ENCODE measurements at places on chromosomes 4 and X. TPM values are rescaled to one million over a fixed set of nuclear protein-coding genes. Genes with fewer than 3 reads are reported as not detected.

Gene EXOC1L
- total RNA-seq = not detected

Gene CYLC1
- not detected for total RNA-seq

Gene MAGEB2
- total RNA-seq = not detected

Gene PRDM5
- 10.6 TPM for total RNA-seq

Gene ITM2A
- total RNA-seq = not detected

Gene CT45A5
- total RNA-seq = not detected

Gene AFP
- 1.3 TPM for total RNA-seq

Gene PHEX
- 1.1 TPM for total RNA-seq

Gene TEX13C
- not detected for total RNA-seq

Gene STK26
- 17.9 TPM for total RNA-seq

Gene TRIM75
- not detected for total RNA-seq

Gene AP1S2
- total RNA-seq = 59.1 TPM

Gene TSPAN5
- total RNA-seq = 57.7 TPM

Gene LGI2
- 0.36 TPM for total RNA-seq

Gene SATL1
- total RNA-seq = 0.15 TPM

Gene APELA
- total RNA-seq = not detected

Gene GAGE12H
- total RNA-seq = not detected

Gene ZCCHC4
- 8.6 TPM for total RNA-seq

Gene MAGEA2
- not detected for total RNA-seq

Gene NDNF
- total RNA-seq = 0.35 TPM

Gene CCDC120
- total RNA-seq = 7.3 TPM

Gene SLC6A14
- total RNA-seq = not detected

Gene LDOC1
- 28.6 TPM for total RNA-seq

Gene USP17L18
- total RNA-seq = not detected

Gene TRAM1L1
- total RNA-seq = 4.1 TPM

Gene CYTL1
- total RNA-seq = 67.3 TPM

Gene HPGD
- total RNA-seq = not detected

Gene MBTPS2
- total RNA-seq = 21.9 TPM

Gene FAM47E
- 0.73 TPM for total RNA-seq

Gene TRO
- total RNA-seq = 105 TPM

Gene CLDN34
- not detected for total RNA-seq

Gene HPGDS
- not detected for total RNA-seq

Gene SLITRK2
- not detected for total RNA-seq

Gene LUZP4
- not detected for total RNA-seq

Gene COX7B2
- not detected for total RNA-seq

Gene ERVMER34-1
- total RNA-seq = 1.4 TPM

Gene PDK3
- 47.5 TPM for total RNA-seq

Gene PABPC1L2B
- total RNA-seq = not detected

Gene OPRPN
- not detected for total RNA-seq

Gene MAMLD1
- total RNA-seq = 8.8 TPM

Gene SLC25A53
- total RNA-seq = 4.4 TPM

Gene CXCL13
- not detected for total RNA-seq

Gene CDX4
- total RNA-seq = not detected

Gene TMSB15C
- 3.4 TPM for total RNA-seq

Gene GPR34
- total RNA-seq = not detected

Gene TLR8
- not detected for total RNA-seq

Gene SAGE1
- total RNA-seq = not detected

Gene GC
- total RNA-seq = not detected

Gene ARHGAP36
- not detected for total RNA-seq

Gene CT55
- not detected for total RNA-seq
